T-helper 17 cell (primary cell): ENCODE measurements at places on chromosomes 4 and X.

GRCh38 chr4:173218411-173219125 is 50.0 kb downstream of the GALNT7 start:
- DNase-seq = no peak
- peaks cover 23% of the 10 kb centered on the region for H3K4me1 ChIP-seq
- no peaks in the 10 kb centered on the region for H3K27me3 ChIP-seq
- no peaks in the 10 kb centered on the region for H3K36me3 ChIP-seq

DNA sequence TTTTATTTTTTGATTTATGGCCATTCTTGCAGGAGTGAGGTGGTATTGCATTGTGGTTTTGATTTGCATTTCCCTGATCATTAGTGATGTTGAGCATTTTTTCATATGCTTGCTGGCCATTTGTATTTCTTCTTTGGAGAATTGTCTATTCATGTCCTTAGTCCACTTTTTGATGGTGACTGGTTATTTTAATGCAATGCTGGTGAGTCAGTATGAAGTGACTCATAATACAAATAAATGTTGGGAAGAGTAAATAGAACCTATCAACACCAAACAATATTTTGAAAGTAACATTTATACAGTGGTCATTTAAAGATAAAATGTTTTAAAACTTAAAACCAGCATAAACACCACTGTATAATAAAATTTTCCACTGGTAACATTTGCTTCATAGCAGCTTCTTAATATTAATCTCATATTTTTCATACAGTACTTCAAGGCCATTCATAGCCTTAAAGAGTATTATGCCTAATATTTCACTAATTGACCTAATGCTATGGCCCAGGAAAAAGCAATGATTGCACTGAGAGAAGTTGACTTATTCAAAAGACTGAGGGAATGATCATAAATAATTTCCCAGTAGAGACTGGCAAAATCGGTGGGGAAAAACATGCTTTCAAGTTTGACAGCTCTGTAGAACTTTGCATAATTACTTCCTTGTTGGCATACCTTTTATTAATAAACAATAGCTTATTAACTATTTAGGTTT is 33.9 kb downstream of the CASK start:
- peaks cover 2% of the 10 kb centered on the region for H3K36me3 ChIP-seq
- H3K4me1 ChIP-seq = peaks cover 5% of the 10 kb centered on the region
- H3K27me3 ChIP-seq = no peaks in the 10 kb centered on the region
- H3K4me3 ChIP-seq = no peak overlapping the region

DNA sequence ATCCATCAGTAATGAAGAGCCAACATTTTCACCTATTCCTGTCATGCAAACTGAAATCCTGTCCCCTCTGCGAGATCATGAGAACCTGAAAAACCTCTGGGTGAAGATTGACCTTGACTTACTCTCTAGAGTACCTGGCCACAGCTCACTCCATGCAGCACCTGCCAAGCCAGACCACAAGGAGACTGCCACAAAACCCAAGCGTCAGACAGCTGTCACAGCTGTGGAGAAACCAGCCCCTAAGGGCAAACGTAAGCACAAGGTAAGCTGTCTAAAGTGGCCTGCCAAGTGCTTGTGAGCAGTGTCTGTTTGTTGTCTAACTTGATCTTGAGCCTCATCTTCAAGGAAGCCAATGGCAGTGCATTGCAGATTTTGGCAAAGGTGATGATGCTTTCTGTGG is 455.9 kb downstream of the AFF2 start:
- no peak overlapping the region for H3K27ac ChIP-seq
- H3K27me3 ChIP-seq = no peaks in the 10 kb centered on the region
- no peak overlapping the region for H3K4me3 ChIP-seq

GRCh38 chrX:15437724-15438123 is 53.5 kb upstream of the VEGFD start:
- no peaks in the 10 kb centered on the region for H3K4me1 ChIP-seq
- no peak overlapping the region for H3K4me3 ChIP-seq
- H3K36me3 ChIP-seq = no peaks in the 10 kb centered on the region
- DNase-seq = no peak
- no peak overlapping the region for H3K27ac ChIP-seq

DNA sequence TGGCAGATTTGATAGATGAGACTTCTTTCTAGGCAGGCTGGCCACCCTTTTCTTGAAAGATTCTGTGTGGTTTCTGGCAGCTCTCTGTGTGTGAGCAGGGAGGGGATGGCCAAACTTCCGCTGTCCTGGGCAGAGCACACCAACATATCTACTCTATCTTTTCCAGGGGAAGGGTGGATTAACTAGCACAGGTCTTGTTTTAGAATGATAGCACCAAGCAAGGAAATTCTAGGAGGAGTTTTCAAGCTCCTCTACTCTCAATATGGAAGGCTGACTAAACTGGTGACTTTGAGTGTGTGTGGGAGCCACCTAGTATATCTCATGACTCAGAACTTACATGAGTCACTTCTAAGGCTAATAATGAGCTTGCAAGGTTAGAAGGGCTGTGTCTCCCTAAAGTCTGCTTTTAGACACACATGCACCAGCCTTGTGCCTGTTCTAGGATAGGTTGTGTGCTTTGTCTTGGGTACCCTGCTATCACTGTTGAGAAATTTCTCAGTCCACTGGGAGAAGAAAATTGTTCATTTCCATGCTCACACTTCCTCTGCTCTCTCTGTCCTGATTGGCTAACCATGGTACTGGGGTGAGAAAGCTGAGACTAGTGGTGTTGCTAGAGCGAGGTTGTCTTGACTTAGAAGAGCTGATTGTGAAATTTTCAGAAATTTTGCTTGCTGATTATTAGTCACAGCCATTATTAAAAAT is 72.9 kb downstream of the YIPF6 start:
- no peak overlapping the region for H3K4me3 ChIP-seq
- no peak for DNase-seq
- H3K36me3 ChIP-seq = no peaks in the 10 kb centered on the region
- no peaks in the 10 kb centered on the region for H3K4me1 ChIP-seq
- no peak overlapping the region for H3K27ac ChIP-seq

DNA sequence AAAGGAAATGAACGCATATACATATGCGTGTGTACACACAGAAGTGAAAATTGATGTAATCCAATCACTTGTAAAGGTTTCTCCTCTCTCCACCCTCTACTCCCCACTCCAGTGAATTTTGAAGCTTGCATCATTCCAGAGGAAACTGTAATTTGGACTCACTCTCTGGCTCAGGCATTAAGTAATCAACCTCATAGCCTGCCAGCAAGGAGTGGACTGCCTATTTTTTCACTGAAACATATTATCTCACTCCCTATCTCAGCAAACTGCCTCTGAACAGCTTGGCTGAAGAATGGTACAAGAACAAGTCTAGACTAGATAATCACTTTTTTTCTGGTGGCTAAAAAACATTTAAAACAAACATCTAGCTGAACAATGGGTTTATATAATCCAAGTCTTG is 124.2 kb downstream of the C4orf51 start:
- no peak overlapping the region for H3K27ac ChIP-seq
- H3K36me3 ChIP-seq = no peaks in the 10 kb centered on the region
- H3K4me1 ChIP-seq = peaks cover 8% of the 10 kb centered on the region
- no peaks in the 10 kb centered on the region for H3K27me3 ChIP-seq
- H3K4me3 ChIP-seq = no peak overlapping the region

- H3K27ac ChIP-seq = no peak overlapping the region
- no peak for DNase-seq
- H3K4me3 ChIP-seq = no peak overlapping the region
- H3K4me1 ChIP-seq = no peaks in the 10 kb centered on the region
- H3K27me3 ChIP-seq = no peaks in the 10 kb centered on the region
Measured at GRCh38 chr4:61251129-61251528, 51.0 kb downstream of the ADGRL3 start.

- no peaks in the 10 kb centered on the region for H3K27me3 ChIP-seq
- no peak for DNase-seq
- H3K4me1 ChIP-seq = peaks cover 2% of the 10 kb centered on the region
- no peak overlapping the region for H3K4me3 ChIP-seq
Measured at GRCh38 chrX:68754406-68754805, 74.4 kb upstream of the EFNB1 start.

DNA sequence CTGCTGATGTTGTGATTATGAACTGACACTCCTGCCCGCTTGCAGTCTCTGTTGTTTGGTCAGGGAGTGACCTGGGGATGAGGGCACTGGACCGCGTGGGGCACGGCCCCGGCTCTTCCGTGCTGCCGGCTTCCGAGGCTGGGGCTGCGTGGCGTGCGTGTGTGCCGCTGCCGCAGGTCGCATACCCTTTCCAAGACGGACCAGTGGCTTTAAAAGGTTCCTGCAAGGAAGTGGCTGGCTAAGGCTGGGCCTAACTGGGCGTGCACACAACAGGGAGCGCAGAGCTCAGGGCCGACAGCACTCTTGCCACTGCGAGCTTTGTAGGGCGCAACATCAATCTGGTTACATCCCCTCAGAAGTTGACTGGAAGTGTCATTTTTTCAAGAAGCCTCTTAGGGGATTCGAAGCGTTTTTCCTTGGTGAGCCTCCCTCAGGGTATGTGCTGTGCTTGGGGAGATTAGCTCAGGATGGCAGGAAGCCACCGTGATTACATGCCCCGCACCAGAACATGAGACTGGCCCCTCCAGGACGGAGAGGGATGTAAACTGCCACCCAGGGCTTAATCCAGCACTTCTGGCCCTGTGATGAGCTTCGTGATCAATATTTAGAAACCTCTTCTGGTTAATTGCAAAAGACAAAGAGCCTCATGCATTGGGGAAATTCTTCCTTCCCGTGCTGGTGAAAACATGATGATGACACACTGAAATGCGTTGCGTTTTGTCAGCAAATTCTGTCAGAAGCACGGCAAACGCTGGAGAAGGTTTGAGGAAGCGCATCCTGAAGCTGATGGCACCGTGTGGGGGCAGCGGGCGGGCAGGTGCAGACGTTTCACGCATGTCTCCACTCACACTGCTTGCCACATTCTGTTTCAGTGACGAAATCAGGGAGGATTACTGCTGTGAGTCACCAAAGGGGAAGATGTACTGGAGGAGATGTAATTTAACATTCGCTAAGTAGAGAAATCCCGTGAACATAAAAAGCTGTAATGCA is 11.1 kb downstream of the MAEA start:
- H3K4me1 ChIP-seq = peaks cover 42% of the 10 kb centered on the region
- H3K27me3 ChIP-seq = no peaks in the 10 kb centered on the region
- no peak for DNase-seq
- H3K36me3 ChIP-seq = peaks cover 8% of the 10 kb centered on the region
- peak overlapping the region; percentile 90 for H3K27ac ChIP-seq

GRCh38 chrX:23731951-23732350 is 11.1 kb downstream of the ACOT9 start:
- peaks cover 4% of the 10 kb centered on the region for H3K4me1 ChIP-seq
- no peaks in the 10 kb centered on the region for H3K27me3 ChIP-seq
- H3K36me3 ChIP-seq = peaks cover 7% of the 10 kb centered on the region
- DNase-seq = no peak
- H3K27ac ChIP-seq = peak overlapping the region; percentile 24

- no peak for DNase-seq
- H3K27ac ChIP-seq = no peak overlapping the region
- H3K4me3 ChIP-seq = no peak overlapping the region
- no peaks in the 10 kb centered on the region for H3K4me1 ChIP-seq
- no peaks in the 10 kb centered on the region for H3K27me3 ChIP-seq
Measured at GRCh38 chr4:170818786-170819185, 729.0 kb upstream of the AADAT start.

DNA sequence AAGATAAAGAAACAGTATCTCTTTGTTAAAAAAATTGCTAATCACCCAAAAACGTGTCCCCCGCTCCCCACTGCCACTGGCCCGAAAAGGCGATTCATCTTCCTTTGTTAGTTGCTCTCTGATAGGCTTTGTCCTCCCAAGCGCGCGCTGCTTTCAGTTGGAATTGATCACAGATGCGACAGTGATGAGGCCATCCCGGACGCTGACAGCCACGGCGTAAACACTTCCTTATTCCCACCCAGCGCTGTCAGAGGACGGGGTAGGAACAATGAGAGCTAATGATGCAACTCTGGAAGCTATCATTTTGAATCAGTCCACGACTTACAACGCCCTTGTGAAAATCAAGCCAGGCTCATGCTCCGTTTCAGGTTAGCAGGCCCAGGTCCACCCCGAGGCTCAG is 21.4 kb downstream of the SOD3 start:
- H3K4me1 ChIP-seq = no peaks in the 10 kb centered on the region
- H3K36me3 ChIP-seq = no peaks in the 10 kb centered on the region
- no peak overlapping the region for H3K4me3 ChIP-seq
- no peak overlapping the region for H3K27ac ChIP-seq

DNA sequence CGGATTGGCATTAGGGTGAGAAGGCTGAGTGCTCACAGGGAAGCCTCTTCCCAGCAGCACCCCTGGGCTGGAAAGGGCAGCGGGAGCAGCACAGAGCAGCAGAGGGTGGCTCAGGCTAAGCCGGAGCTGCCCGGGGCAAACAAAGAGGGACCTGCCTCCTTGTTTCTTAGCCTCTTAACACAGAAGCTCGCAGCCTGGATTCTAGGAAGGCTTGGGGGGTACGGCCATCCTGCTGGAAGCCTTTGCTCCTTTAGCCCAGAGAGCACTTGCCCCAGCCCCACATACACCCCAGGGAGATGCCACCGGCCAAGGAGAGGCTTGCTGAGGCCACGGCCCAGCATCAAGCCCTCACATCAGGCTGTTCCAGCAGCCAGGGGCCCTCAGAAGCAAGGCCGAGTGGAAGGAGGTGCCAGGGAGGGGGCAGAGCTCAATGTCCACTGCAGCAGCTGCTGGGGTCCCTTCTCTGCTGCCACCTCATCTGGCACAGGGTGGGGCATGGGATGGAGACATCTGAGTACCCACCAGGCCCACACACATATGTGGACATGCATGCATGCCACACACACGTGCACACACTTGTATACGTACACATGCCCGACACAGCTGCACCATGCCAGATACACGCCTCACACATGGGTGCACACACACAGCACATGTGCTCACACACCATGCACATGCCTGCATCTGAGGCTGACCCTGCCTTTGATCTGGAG is 20.3 kb upstream of the SPON2 start:
- H3K27me3 ChIP-seq = no peaks in the 10 kb centered on the region
- no peak overlapping the region for H3K27ac ChIP-seq
- peaks cover 2% of the 10 kb centered on the region for H3K36me3 ChIP-seq
- H3K4me1 ChIP-seq = peaks cover 5% of the 10 kb centered on the region

DNA sequence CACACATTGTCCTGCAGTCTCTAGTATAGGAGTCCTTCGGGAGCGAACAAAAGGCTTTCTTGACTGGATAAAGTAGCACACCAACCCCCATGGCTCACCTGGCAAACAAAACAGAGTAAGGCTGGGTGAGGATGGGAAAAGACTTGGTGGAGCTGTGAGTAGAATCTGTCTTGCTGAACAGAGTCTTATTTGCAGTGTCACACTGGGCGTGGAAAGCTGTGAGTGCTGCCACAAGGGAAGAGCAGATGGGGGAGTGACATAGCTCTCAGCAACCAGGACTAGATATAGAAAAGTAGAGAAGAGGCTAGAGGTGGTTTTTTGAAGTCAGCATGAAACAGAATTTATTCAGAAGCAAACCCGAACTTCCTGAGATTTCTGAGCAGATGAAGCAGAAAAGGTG is 137.2 kb upstream of the ESX1 start:
- peaks cover 2% of the 10 kb centered on the region for H3K4me1 ChIP-seq
- H3K4me3 ChIP-seq = no peak overlapping the region
- peak overlapping the region; percentile 72 for H3K27ac ChIP-seq
- H3K36me3 ChIP-seq = no peaks in the 10 kb centered on the region
- peaks cover 4% of the 10 kb centered on the region for H3K27me3 ChIP-seq

DNA sequence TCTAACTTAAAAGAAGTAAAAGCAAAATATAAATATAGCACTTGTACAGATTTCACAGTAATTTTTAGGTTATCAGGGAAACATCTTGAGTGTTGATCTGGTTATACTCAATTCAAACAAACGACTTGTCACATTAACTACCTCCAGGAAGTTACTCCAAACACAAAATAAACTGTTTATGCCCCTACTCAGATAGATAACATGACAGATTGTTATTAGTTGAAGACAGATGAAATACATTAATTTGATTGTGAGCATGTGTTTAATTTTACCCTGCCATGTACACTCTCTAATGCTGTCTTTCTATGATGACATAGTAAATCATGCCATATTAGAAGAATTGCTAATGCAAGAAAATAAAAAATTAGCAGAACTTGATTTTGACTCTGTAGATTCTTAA is 88.0 kb downstream of the RAB28 start:
- no peak overlapping the region for H3K27ac ChIP-seq
- H3K36me3 ChIP-seq = no peaks in the 10 kb centered on the region
